Esophagus squamous epithelium (tissue), 5 donors: ENCODE measurements at places on chromosomes 7 and 10.

GRCh38 chr7:105940109-105940508 is 23.0 kb upstream of the CDHR3 start:
- no peak for DNase-seq

DNA sequence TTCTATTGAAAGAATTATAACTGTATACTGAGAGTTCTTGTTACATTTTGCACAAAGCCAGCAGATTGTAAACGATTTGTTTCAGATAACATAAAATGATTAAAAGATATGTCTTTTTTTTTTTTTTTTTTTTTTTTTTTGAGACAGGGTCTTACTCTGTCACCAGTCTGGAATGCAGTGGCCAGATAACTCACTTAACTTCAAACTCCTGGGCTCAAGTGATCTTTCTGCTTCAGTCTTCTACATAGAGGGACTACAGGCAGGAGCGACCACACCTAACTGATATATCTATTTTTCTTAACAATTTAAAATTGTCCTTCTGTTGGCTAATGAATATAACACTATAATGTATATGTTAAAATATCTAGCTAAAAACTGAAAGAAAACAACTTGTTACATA is 317.3 kb upstream of the CACNA2D1 start:
- DNase-seq = no peak

DNA sequence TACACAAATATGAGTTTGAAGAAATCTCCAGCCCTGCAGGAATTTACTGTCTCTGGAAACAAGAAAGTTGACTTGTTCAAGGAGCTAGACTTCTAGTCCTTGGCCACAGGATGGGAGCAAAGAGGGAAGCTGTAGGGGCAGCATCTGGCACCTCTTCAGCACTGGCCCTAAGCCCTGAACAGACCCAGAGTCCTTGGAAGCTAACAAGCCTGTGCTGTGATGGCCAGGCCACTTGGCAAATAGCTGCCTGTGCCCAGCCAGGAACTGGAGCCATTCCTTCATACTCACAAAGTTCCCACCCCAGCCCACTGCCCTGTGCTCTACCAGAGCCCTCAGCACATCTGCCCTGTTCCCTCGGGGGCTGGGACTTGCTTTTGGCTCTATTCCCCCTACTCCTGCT is 9.4 kb upstream of the COL13A1 start:
- no peak for DNase-seq

GRCh38 chr10:102741726-102742237 is 2.0 kb upstream of the WBP1L start:
- DNase-seq = no peak

GRCh38 chr10:11617233-11617632 is 5.8 kb upstream of the USP6NL start:
- DNase-seq = no peak

DNA sequence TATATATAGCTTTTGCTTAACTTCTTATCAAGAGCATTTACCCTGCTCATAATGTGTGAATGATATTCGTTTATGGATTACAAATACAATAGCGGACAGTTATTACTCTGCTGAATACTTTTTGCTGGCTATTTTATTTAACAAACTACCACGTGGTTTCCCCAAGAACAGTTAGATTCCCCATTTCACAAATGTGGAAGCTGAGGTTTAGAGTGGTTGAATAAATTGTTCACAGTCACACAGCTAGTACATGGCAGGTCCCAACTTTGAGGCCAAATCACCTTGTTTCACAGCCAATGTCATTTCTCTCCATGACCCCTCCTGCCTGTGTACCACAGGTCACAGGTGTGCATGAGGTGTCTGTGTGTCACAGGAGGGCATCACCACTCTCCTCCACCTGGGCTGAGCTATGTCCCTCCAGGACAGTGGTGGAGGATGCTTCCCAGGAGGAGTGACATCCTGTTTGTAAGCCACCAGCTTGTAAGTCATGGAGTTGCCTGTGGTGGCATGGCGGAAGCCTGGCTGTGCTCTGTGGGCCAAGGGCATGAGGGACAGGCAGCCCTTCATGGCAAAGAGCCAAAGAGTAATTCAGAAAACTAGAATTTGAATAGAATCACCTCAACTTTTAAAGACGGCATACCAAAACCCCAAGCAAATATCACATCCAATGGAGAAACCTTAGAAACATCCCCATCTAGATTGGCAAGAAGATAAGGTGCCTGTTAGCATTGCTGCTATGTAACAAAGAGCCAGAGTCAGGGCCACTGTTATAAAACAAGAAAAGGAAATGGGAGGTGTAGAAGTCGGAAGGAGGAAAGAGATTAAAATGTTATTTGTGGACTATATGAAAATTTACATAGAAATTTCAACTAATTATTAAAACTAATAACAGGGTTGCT is 51.9 kb downstream of the AOC1 start:
- DNase-seq = no peak

- no peak for DNase-seq
Observed at GRCh38 chr10:76169246-76169645, 737.8 kb downstream of the LRMDA start.

DNA sequence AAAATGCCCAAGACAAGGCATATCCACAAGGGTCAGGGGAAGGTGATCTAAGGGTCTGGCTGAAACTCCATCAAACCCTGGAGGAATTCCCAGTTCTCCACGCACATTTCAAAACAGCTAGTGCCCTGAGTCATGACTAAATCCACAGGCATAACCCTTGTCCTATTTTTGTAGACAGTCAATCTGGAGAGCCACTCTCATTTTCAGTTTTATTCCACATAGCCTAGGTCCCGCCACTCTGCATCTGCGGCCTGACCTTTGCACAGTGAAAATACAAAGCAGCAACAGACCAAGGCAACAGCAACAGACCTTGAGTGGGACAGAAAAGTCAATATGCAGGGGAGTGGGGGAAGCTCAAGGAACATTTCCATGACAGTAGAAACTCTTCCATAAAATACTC is 201.4 kb upstream of the NPVF start:
- DNase-seq = no peak

- DNase-seq = no peak
Observed at GRCh38 chr7:100875356-100875751, 451 bp downstream of the SRRT start.

GRCh38 chr10:440127-440526 is 249.3 kb downstream of the DIP2C start:
- no peak for DNase-seq

- DNase-seq = no peak
Observed at GRCh38 chr7:15471669-15471950, 90.2 kb downstream of the AGMO start.
